ENCODE measurements at places on chromosomes 5 and 9.

DNA sequence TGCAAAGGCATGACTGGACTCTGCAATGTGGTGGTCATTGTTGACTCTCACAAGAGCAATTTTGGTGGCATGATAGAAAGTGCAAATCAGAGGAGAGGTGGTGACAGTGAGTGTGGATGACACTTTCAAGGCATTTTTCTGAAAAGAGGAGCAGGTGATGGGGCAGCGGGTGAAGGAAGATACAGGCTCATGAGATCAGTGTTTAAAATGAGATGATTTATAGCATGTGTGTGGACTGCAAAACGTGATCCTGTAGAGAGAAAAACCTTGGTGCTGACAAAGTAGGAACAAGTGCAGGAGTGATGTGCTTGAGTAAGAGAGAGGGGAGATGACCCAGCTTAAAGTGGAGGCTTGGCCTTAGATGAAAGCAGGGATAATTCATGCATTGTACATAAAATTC lies 171.2 kb upstream of the PPP2R2B start:
- no peak for DNase-seq

DNA sequence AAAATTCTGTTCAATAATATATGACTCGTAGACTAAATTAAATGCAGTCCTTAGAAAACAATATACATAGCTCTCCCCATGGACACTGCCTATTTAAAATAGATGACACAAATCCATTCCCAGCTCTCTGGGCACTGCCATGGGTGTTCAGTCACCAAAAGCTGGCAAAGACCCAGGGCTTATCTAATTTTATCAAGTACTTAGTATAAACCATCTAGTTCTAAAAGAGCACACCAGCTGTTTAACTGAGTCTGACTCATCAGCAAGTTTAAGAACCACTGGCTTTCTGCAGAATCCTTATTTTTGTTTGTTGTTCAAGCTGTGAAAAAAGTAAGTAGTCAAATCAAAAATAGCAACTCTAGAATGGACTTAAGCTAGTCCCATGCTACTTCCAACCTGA lies 107.6 kb downstream of the PLPP1 start:
- no peak for DNase-seq

DNA sequence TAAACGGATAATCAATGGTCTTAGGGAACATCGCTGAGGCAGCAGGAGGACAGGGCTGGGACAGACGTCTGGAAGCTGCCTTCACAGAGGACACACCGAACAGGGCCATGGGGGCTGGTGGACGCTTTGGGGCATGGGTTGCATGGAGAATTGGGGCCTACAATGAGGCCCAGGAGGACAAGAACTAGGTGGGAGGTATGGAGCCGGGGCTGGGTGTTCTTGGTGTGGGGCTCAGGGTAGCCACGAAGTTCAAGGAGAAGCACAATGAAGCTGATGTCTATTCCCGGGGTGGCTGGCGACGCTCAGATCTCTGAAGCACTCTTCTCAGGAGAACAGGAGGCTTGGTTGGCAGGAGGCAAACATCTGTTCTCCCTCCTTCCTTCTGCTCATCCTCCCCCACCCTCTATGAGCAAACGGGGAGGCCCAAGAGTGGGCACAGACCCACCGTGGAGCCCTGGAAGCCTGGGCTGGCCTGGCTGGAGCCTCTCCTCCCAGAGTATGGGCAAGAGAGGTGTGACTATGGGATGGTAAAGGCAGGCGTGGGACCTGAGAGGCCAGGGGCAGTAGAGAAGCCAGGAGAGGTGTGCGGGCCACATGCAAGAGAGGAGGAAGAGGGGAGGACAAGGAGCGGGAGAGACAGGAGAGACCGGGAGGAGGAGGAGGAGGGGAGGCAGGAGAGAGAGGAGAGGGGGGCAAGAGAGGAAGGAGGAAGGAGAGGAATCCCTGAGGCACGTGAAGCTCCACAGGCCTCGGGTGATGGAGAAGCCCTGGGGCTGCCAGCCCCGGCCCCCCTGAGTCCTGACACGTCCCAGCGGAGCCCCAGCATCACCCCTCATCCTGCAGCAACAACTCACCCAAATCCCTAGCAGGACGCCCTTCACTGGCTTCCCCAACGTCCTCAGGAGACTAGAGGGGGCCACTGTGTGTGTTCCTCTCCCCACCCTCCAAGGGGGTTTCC lies 159.1 kb downstream of the OLFM1 start:
- DNase-seq, result no peak

DNA sequence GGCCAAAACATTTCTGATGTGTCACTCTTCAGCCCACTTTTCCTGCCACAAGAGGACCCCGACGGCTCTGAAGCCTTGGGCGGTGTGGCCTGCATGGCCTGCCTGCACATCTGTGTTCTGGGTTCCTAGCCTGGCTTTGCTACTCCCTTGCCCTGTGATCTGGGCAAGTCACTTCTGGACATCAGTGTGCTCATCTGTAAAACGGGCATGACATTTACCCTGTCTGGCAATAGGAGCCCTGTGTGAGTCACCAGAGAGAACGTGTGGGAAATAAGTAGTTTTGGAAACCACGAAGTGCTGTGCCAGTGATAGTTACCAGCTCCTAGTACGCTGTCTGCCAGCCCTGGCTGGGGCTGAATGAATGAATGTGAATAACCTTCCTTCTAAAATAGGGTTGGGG lies 90.8 kb downstream of the MACROH2A1 start:
- DNase-seq, result no peak

DNA sequence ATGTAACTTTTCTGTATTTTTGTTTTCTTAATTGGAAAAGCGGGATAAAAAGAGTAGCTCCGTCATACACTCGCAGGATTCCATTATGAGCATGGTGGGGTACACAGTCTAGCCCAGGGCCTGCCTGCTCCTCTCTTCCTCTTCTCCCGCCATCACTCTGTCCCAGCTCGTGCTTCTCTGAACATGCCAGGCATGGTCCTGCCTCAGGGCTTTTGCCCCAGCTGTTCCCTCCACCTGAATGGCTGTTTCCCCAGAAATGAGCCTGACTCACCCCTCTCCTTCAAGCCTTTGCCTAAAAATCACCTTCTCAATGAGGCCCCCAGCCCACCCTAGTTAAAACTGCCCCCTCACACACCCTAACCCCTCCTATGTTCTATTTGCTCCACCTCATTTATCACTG lies 4.5 kb downstream of the CORO2A start:
- no peak for DNase-seq

- DNase-seq, result no peak
Observed at GRCh38 chr9:34991607-34992375, 2.2 kb downstream of the DNAJB5 start.

- DNase-seq, result no peak
Observed at GRCh38 chr5:77360381-77360780, 131.7 kb downstream of the WDR41 start.

DNA sequence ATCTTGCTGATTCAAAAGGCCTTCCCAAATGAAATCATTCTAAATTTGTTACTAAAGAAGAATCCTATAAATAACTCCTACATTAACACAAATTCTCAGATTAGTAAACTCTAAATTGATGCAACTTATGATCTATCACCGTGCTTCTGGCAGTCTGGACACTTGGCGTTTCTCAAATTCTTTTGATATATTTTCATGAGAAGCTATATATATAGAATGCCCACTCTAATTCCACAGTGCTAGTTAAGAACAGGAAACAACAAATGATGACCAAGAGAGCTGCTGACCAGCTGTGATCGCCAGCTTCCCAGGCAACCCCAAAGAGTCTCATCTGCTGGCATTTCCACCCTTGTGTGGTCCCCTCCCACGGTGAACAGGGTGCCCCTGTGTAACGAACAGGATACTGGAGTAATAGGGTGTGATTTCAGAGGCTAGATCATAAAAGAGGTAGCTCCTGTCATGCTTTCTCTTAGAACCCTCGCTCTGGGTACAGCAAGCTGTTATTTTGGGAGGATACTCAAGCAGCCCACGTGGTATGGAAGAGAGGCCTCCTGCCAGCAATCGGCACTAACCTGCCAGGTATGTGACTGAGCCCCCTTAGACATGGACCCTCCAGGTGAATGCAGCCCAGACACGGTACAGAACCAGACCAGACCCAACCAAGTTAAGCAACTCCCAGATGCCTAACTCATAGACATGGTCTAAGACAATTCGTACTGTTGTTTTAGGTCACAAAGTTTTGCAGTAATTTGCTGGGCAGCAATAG lies 64.7 kb downstream of the CDC14B start:
- no peak for DNase-seq

GRCh38 chr5:125510651-125511050 lies 764.2 kb upstream of the ZNF608 start:
- DNase-seq, result no peak

- no peak for DNase-seq
Observed at GRCh38 chr5:119363936-119364335, 8.1 kb downstream of the TNFAIP8 start.

DNA sequence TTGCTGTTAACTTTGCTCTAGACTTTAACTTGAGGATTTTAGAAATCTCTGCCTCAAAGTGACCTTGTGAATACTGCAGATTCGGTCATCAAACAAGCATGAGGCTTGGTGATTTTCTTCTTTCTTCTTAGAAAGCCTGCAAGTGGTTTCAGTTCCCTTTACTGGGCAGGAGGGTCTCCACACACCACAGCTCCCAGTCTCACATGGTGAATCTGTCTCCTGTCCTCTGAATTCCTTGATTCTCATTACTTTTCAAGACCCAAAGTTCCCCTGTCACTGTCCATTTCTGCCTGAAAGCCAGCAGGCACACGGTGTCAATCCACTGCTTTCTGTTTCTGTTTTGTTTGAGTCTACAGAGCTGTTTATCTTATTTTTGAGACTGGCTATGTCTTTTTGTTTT lies 14.1 kb downstream of the HSPB3 start:
- DNase-seq, result no peak

DNA sequence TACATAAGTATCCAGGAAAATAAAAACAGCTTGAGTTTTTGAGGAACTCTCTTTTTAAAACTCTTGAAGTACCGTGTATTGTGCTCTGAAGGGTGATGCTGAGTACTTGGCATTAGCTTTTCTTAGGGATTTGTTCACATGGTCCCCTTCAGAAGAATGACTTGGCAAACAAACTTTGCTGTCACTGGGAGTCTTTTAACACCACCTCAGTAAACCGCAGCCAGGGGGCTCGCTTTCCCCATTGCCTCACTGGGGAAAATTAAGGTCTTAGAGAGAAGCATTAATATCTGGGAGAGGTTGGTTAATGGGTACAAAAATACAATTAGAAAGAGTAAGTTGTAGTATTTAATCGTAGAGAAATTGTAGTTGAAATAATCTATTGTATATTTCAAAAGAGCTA lies 105.9 kb upstream of the DAP start:
- no peak for DNase-seq

GRCh38 chr5:94174748-94175411 lies 433.5 kb upstream of the POU5F2 start:
- no peak for DNase-seq

- DNase-seq, result no peak
Observed at GRCh38 chr5:62626534-62626933, 47.9 kb downstream of the LRRC70 start.

- no peak for DNase-seq
Observed at GRCh38 chr9:8278048-8278447, 478.5 kb upstream of the DMAC1 start.

DNA sequence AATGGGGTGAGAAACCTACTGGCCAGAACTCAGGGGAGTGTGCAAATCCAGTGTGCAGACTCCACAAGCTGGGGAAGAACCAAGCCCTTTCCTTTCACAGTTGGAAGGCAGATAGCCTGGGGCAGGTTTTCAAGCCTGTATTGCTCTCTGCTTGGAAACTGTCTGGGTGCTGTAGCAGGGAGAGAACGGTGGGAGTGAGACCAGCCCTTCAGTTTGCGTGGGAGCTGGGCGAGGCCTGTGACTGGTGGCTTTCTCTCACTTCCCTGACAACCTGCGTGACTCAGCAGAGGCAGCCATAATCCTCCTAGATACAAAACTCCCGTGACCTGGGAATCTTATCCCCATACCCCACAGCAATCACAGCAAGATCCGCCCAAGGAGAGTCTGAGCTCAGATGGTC lies 44.9 kb upstream of the SNCAIP start:
- no peak for DNase-seq

DNA sequence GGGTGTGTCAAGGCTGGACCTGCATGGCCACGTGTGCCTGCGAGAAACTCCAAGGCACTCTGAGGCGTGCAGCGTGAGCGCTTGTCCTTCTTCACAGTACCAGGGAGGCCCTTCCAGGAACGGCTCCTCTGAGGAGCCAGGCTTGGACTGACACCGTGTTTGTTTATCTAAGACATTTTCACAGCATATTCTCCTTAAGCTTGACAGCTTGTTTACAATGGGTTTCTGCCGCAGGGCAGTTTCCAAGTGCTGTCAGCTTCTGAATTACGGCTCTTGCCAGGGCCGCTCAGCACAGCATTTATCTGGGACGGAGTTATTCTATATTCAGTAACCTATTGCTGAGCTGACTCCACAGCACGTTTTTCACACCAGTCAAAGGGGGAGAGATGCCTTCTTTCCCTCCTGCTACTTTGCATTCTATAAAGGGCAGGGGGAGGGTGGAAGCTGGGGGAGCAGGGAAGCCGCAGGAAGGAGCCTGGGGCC lies 98.4 kb downstream of the LMNB1 start:
- DNase-seq, result no peak

GRCh38 chr5:173989432-173990082 lies 587 bp downstream of the C5orf47 start:
- DNase-seq, result no peak

- DNase-seq, result no peak
Observed at GRCh38 chr9:107351382-107352045, 68.4 kb downstream of the RAD23B start.

DNA sequence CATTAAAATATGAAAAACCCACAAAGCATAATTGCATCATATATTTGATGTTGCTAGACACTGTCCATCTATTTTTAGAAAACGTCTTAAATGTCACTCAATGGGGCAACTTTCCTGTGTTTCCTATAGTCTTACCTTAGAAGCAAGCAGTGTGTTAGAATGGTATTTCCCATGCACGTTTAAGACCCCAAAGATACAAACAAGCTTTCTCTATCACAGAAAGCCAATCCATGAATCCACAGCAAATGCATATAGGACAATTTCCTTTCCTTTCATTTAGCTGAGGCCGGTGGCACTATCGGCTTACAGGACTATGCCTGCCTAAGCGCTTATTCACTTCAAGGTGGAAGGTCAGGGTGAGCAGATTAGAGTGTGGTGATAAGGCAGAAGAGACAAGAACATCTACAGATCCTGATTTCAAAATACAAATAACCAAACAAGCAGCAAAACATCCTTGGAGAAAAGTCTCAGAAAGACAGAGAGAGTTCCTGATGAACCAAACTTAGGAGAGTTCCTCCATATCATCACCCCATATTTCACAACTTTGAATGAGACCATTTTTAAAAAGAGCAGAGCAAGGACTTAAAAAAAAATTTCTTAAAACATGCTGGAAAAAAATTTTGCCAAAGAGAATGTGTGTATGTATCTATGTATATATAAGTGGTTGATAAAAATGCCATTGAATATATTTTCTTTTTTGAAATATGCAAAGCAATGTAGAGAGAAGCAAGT lies 57.2 kb downstream of the MEF2C start:
- DNase-seq, result no peak

- no peak for DNase-seq
Observed at GRCh38 chr9:81717061-81717746, 27.9 kb upstream of the TLE1 start.

GRCh38 chr5:139458580-139459407 lies 3.7 kb downstream of the ECSCR start:
- no peak for DNase-seq

GRCh38 chr9:130368631-130369103 lies 76.1 kb upstream of the ASS1 start:
- DNase-seq, result no peak

GRCh38 chr9:2228132-2228531 lies 213.0 kb downstream of the SMARCA2 start:
- peak; percentile 12 for DNase-seq

Data from NCI-H1694 treated with DMSO at 0.1 percent for 48 hours (cell line).